ENCODE measurements at places on chromosomes 1 and 21.

- no peak for DNase-seq
These were observed 16.3 kb upstream of the LAPTM5 start for GRCh38 chr1:30773722-30774358.

- no peak for DNase-seq
These were observed 480.9 kb upstream of the ZRANB2 start for GRCh38 chr1:71561729-71562128.

DNA sequence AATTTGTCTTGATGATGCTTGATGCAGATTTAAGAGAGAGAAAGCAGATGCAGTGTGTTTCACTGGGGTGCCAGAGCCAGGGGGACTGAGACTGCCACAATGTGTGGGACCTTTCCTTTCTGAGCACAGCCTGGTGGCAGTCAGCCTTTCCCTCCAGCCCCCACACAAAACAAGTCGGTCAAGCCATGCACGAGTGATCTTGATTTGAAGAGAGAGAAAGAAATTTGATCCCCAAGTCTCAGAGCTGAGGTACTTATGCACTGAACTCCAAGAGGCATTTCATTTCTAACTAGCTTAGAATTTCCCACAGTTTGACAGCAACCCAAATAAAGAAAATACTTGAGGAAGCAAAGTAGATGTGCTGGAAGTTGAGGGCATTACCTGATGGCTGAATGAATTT is 193.8 kb downstream of the ST6GALNAC3 start:
- DNase-seq = no peak

GRCh38 chr1:23925279-23925678 is 12.1 kb upstream of the CNR2 start:
- no peak for DNase-seq

DNA sequence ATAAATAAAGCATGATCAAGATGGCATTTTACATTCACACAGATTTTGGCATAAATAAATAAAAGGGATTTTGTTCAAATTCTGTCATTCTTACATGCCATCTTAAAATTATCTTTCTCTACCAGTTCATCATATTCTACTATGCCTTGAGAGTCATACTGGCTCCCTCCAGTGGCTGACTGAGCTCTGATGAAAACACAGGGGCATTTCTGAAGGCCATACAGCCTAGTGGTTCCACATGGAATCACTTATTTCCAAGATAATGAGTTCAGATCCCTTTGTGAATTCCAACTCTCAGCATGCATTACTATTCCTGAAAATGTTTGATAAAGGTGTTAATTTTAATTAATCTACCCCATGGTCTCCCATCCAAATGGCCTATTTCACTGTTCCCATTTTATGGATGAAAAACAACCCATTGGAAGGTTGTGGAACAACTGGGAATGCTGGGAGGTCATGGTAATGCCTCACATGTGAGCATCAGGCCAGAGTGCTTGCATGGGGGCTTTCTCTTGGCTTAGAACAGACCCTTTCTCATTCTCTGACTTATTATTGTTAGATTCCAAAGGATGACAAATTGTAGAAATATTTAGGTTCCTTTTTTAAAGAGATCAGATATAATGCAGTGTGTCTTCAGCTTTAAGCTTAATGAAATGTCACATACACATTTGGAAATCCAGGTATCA is 622.4 kb upstream of the PKN2 start:
- DNase-seq = peak; percentile 39

- no peak for DNase-seq
These were observed 219.6 kb upstream of the C1orf174 start for GRCh38 chr1:4119516-4120220.

- no peak for DNase-seq
These were observed 32.7 kb downstream of the CHML start for GRCh38 chr1:241607497-241607896.

GRCh38 chr1:9151328-9151860 is 22.5 kb upstream of the GPR157 start:
- DNase-seq = no peak

DNA sequence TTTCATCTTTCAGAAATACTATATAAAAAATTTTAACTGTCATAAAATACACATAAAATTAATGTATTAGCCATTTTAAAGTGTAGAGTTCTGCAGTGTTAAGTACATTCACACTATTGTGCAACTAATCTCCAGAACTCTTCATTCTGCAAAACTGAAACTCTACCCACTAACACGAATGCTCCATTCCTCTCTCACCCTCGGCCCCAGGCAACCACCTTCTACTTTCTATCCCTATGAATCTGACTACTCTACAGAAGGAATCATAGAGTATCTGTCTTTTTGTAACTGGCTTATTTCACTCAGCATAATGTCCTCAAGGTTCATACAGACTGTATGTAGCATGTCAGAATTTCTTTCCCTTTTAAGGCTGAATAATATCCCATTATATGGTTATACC is 43.4 kb downstream of the LTN1 start:
- DNase-seq = no peak

DNA sequence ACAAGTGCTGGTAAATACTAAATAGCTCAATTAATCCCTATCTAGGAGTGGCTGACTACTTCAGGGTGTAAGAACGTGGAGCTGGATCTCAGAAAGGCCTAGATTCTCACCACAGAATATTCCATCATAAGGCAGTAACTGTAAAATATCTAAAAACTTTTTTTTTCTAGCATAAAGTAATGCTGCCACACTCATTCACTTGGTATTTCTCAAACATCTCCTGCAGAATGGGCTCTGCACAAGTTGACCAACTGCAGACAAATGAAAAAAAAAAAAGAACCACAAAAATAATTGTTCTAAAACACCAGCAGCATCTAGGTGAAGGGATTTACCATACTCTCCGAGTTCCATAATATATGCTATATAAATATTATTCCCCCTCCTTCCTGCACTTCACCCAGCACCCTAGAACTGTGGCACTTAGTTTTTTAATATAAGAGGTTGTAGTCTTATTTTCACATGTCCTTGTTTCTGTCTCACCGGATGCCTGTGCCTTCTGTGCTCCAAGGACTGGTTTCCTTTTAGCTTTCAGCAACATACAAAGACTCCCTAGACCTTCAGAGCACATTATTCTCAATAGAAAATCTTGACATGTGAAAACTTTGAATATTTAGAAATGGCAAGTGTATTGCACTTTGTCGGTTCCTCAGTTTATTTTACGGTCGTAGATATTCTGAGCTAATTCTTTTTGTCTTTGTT is 8.9 kb downstream of the VSIG8 start:
- no peak for DNase-seq

- no peak for DNase-seq
These were observed 17.3 kb upstream of the ACADM start for GRCh38 chr1:75707191-75707590.

- no peak for DNase-seq
These were observed 11.0 kb downstream of the TNFRSF9 start for GRCh38 chr1:7929637-7930036.

DNA sequence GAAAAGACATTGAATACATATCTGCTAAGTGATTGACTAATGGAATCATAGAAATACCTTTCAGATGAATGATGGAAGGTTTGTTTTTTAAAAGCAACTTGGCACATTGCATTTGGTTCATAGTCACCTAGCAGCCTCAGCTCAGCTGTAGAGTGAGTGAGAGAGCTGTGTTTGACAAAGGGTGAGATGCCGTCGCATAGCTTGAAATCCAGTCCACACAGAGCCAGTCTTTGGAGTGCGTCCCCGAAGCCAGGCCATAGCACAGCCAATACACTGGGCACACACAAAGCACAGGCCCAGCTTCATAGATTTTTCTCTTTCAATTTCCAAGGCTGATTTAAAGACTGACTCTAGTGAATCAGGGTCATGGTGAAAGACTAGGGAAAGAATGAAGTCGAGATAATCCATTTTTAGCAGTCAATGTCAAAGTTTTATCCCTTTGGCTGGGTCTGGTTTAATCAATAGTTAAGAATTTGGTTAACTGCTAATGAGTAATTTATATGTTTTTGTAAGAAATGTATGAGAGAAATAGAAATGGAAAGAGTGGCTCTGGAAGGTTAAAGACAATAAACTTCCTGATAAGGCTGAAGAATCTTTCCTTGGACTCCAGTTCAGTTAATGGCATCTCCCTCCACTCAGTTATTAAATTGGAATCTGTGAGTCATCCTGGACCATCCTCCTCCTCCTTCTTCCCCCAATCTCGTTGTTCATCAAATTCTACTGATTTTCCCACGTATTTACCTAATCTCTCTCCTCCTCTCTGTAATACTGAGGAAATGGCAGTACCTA is 101.2 kb upstream of the IRF2BP2 start:
- no peak for DNase-seq

DNA sequence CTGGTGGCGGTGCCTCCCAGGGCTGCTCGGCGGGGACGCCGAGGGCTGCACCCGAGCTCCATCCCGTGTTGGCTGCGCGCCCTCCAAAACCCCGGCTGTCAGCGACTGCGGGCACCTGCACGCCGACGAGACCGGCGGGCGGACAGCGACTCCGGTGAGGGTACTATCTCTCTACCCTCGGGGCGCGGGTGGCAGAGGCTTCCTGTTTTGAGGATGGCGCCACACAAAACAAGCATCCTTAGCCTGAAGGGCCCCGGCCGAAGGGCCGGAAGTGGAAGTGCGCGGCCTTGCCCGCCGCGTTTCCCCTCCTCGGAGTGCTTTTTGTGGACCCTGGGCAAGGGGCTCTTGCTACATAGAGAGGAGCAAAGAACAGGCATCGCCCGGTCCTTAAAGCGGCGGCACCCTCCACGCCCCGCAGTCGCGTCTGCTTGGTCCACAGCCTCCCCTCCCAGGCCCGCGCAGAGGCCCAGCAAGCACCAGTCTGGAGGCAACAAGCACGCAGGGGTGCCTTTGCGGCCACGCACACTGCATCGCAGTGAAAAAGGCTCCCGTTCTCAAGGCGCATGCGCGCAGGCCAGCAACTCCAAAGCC is 561 bp upstream of the COQ8A start:
- no peak for DNase-seq

GRCh38 chr1:51303751-51304251 is 26.6 kb downstream of the TTC39A start:
- no peak for DNase-seq

DNA sequence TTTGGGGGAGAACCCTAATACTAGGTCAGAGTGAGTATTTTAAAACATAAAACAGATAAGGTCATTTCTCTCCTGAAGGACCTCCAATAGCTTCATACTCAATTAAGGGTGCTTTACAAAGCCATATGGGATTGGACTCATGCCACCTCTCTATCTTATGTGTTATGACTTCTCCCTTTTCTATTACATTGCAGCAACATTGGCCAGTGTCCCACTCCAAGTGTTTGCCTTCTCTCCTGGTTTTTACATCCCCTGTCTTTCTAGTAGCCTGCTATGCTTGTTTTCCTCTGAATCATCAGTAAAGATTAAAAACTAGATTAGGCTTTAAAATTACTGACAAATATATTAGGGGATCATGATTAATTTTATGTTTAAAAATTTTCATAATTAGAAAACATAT is 66.6 kb downstream of the SCMH1 start:
- DNase-seq = no peak

- no peak for DNase-seq
These were observed 227.1 kb downstream of the LHX8 start for GRCh38 chr1:75361260-75361659.

GRCh38 chr1:163029901-163030300 is 39.3 kb upstream of the RGS4 start:
- DNase-seq = no peak

GRCh38 chr1:199247891-199248290 is 609.1 kb downstream of the PTPRC start:
- DNase-seq = no peak

GRCh38 chr1:170145770-170146676 is at the start of gene NTMT2:
Gene NTMT2 (plus strand): TSS chr1:170145959. CDS start chr1:170146108, 149 bp downstream.
- DNase-seq = no peak

- DNase-seq = no peak
These were observed 125 bp downstream of the ATP5PF start for GRCh38 chr21:25734654-25734903.

DNA sequence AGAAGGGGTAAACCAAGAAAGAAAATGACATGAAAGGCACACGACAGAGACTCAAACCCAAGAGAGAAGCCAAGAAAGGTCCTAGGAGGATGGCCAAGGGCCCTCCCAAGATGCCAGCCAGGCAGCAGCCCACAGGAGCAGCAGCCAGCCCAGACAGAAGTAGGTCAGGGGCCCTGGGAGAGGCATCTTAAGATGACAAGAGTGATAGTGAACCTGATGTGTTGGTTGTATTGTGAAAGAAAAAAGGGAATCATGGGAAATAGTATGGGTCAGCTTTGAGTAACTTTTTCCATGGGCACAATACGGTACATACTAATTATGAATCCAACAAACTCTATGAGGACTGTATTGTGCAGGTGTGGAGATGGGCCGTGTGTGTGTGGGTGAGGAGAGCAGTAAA is 3.3 kb downstream of the CCSAP start:
- DNase-seq = peak; percentile 39

GRCh38 chr1:27365372-27366112 is 1.2 kb downstream of the MAP3K6 start:
- peak; percentile 89 for DNase-seq

GRCh38 chr1:231971397-231972110 is 345.0 kb downstream of the DISC1 start:
- DNase-seq = peak; percentile 26

DNA sequence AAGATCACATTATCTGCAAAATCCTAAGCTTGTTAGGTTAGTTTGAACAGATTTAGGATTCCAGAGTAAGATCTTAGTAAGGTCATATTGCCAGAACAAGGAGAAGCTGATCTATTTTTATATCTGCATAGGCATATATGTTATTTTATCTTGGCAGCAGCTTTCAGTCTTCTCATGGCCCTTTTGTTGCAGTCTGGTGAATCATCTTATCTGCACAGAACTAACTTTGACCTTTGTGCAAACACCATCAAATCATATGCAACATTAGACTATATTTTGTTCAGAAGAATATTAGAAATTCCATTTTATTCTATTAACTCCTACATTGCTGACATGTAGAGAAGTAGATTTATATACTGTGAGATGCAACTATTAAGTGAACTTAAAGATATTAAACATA is 107.3 kb downstream of the CLEC20A start:
- DNase-seq = no peak

DNA sequence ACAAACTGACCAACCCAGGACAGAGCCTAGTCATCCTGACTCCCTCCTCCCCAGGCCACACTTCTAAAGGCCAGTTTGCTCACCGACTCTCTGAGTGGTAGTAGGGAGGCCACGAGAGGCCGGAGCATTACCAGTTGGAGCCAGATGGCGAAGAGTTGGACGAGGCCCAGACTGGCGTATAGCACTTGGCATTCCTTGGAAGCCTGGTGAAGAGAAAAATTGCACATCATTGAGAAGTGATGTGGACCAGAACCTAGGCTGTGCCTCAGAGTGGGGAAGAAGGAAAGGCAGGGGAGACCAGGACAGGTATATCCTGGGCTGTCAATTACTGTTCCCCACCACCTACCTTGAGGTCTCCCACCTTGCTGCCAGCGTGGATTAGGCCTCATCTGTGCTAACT is 12.2 kb downstream of the PABPC4 start:
- no peak for DNase-seq

DNA sequence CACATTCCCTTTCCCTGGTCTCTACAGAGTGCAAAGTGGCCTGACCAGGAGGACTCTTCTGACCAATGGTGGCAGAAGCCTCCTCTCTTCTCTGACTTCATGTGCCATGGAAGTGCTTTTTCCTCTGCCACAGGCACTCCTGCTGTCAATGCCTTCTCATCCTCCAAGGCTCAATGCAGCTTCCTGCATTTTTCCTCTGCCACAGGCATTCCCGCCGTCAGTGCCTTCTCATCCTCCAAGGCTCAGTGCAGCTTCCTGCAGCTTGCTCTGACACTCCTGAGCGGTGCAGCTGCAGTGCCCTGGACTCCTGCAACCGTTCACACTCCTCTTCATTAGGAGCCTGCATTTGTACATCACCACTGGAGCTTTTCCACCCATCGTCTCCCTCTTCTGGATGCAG is 4.7 kb upstream of the ADARB1 start:
- no peak for DNase-seq

All from NB4 (cell line).